PC-3 (cell line): ENCODE measurements at places on chromosomes 11 and 22. TPM values are rescaled to one million over a fixed set of nuclear protein-coding genes. Genes with fewer than 3 reads are reported as not detected.

DNA sequence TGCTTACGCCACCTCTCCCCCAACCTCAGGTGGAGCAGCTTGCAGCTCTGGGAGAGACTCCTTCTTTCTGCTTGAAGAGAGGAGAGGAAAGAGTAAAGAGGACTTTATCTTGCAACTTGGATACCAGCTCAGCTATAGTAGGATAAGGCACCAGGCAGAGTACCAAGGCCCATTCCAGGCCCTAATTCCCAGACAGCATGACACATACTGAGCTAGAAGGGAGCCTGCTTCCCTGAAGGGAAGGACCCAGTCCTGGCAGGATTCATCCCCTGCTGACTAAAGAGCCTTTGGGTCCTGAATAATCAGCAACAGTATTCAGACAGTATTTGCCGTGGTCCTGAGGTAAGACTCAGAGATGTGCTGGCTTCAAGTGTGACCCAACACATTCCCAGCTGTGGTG, 41.4 kb downstream of the PPME1 start:
- DNase-seq: no peak

GRCh38 chr11:118138839-118139420, 13.7 kb downstream of the SCN4B start:
- DNase-seq: no peak

DNA sequence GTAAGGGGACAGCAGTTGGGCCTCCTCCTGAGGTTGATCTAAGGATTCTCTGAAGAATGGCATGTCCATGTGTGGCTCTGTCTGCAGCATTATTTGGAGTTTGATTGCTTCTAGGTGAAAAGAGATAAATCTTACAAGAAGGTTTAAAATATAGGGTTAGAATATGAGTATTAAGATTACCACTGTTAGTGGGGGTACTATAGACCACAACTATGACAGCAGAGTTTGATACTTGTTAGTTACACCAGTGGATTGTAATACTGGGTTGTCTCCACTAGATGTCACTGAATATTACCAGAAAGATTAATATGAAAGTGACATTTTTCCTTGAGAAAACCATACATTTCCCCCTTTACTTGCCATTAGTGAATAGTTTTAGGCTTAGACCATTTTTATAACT, 47.9 kb downstream of the ZNF280B start:
- DNase-seq: peak; percentile 15

DNA sequence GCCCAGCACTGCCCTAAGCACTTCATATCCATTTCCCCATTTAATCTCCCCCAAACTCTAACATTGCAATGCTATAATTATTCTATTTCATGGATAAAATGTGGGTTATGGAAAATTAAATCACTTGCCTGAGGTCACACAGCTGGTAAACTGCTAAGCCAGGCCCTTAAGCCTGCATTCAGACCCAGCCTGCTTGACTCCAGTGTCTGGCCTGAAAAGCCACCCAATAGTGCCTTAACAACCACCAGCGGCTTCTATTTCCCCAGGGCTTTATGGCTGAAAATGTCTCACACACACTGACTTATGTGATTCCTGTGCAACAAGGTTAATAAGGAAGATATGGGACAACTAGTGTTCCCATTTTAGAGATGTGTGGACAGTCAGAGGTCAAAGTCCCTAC, 178.5 kb upstream of the SNX19 start:
- DNase-seq: no peak

DNA sequence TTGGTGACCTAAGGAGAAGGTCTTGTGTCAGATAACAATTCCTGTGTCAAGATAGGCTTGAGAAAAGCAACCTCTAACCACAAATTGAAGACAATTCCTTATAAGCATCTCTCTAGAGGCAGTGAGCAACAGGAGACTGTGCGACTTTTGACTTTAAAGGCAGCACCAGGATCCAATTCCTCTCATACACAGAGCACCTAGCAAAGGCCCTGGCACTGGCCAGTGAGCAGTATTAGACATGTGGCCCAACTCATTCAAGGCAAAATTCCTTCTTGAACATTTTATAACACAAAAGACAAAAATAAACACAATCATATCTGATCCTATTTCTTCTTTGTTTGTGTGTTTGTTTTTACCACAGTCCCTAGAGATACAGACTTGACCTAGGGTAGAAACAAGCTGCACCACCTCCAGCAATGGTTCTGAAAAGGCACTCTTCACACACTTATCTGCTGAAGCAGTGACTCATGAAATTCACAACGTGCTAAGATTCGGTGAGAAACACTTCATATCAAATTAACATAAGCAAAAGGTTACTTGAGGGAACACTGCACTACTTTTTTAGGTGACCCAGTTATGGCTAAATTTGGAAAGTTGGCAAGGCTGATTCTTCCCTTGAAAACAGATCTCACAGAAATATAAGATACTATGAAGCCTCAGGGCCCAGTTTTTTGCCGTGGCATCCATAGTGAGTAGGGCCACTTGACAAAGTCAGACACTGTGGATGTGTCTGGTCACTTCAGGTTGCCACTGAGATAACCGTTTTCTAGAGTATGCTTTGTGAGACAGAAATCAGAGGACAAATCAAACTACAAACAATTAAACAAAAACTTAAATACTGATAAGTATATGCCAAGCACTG, 1018.9 kb downstream of the DLG2 start:
- no peak for DNase-seq

The TMEM138 gene
- total RNA-seq: 39.8 and 40.7 TPM in 2 replicates

The NPAS4 gene
- total RNA-seq: not detected in 2 replicates

The NRGN gene
- 15.5 and 20.3 TPM in 2 replicates for total RNA-seq

- DNase-seq: no peak
These were observed 5.8 kb upstream of the JAM3 start for GRCh38 chr11:134063124-134063495.

DNA sequence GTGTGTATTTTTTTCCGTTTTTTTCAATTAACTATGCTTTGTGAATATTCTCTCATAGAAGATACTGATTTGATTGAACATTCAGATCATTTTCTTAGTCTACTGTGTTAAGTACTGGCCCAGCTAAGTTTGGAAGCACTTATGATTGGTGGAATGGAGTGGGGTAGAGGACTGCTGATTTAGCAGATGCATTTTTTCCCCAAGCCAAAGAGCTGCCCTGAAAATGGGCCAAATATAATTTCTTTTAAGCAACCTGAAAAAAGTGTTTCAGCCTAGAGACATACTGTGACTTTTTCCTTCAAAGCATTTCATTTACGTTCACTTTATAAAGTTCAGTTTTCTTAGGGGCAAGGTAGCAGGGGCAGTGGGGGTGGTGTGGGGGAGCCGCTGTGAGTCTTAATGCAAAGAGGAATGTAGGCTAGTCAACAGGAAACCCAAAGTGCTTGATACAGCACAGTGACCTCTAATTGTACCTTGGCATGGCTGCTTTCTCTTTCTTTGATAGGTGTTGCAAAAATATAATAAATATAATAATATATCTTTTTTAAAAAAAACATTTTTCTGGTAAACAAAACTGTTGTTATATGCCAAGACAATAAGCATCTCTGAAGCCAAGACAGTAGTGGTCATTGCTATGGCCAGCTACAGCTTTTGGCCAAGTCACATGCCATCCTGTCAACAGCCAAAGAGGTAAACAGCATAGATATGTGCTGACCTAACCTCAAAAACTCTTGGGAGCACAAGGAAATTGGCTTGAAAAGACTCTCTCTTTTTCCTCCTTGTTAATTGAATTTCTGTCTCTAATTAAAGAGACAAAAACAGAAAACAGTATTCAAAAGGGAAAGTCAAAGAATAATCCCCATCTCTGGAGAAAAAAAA, 58.8 kb downstream of the LIF start:
- DNase-seq: no peak

DNA sequence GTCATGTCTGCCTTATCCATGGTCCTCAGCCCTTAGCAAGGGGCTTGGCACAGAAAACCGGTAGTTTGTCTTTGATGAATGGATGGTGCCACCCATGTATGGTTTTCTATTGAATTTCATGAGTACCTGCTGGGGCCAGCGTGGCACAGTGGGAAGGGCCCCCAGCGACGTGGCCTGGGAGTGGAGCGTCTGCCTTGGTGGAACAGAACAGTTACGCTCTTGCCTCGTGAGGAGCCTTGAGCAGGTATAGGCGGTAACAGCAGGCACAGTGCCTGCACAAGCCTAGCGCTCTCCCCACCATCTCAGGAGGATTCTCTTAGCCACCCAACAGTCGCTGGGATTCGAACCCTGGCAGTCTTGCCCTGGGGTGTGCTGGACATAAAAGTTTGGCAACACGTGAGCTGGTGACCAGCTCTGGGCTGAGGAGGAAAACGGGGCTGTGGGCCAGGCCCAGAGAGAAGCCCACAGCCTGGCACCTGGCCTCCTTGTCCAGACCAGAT, 3.0 kb upstream of the SSH3 start:
- no peak for DNase-seq

The HTR3A gene
- not detected in 2 replicates for total RNA-seq

The PLAAT4 gene
- 5.4 and 5.6 TPM in 2 replicates for total RNA-seq
